ENCODE measurements at places on chromosomes 4 and X. TPM values are rescaled to one million over a fixed set of nuclear protein-coding genes. Genes with fewer than 3 reads are reported as not detected.

Gene DACH2
- not detected for total RNA-seq

Gene RAB40AL
- total RNA-seq, result 0.14 TPM

GRCh38 chrX:9205599-9206223 lies 171.8 kb upstream of the FAM9B start:
- no peak for DNase-seq

DNA sequence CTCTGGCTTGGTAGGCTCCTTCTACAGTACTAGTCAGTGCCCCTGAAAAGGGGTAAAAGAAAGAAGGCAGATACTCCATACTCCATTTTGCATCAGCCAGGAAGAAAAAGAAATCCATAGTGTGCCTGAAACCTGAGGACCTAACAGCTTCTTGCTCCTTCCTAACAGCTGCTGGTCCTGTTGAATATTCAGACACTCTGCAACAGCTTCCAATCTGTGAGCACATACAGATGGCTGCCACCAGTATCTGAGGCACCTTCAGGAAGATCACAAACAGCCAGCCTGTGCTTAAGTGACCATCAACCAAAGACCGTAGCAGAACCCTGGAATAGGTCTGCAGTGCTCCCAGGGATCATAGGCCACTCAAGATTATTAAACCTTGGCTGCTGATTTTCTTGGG lies 4.3 kb downstream of the GIMD1 start:
- no peak for DNase-seq

Gene ASB9
- 1.0 TPM for total RNA-seq

DNA sequence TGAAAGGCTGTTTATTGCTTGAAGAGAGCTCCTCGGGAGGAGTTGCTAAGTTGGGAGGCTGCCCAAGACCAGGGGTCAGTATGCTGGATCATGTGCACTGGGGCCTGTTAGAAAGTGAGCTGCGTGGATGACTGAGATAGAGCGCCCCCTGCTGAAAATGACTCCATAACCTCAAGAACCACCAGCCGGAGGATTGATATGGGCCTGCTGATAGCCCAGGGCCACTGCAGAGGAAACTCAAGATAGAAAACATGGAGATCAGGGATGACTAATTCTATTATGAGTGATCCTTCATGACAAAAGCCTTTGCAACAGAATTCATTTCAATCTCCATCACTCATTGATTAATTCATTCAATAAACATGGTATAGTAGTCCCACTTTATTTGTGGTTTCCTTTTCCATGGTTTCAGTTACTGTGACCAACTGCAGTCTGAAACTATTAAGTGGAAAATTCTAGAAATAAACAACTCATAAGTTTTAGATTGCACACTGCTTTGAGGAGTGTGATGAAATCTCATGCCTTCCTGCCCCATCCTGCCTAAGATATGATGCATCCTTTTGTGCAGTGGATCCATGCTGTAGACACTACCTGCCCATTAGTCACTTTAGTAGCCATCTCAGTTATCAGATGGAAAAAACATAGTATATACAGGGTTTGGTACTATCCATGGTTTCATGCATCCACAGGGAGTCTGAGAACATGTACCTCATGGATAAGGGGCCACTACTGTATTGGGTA lies 126.7 kb upstream of the MBNL3 start:
- peak; percentile 49 for DNase-seq

GRCh38 chr4:160276785-160277325 lies 1174.0 kb downstream of the RAPGEF2 start:
- DNase-seq, result no peak

DNA sequence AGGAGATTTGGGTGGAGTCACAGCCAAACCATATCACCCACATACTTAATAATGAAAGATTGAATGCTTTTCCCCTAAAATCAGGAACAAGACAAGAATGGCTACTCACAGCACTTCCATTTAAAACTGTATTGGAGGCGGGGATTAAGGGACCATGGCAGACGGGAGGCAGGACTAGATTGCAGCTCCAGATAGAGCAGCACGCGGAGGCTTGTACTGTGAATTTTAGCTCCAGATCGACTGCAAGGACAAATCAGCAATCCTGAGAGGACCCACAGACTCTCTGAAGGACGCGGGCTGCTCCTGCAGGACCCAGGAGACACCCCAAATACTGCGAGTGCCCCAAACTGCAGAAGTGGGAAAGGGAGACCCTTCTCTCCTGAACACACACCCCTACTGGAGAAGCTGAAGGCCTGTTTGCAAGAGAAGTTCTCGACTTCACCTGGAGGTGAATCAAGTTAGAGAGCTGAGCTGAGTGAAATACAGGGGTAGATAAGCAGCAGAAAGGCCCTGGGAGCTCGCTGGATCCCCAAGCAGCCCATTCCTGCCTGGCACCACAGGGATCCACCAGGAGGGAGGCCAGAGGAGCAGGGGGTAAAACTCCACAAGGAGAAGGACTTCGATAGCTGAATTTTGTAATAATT lies 207.4 kb upstream of the INTU start:
- DNase-seq, result no peak

Measured in foreskin keratinocyte (primary cell).